ENCODE measurements at places on chromosomes 12 and 14.
A peak's percentile ranks its signal among the peaks of the same experiment; 100 is the strongest.

DNA sequence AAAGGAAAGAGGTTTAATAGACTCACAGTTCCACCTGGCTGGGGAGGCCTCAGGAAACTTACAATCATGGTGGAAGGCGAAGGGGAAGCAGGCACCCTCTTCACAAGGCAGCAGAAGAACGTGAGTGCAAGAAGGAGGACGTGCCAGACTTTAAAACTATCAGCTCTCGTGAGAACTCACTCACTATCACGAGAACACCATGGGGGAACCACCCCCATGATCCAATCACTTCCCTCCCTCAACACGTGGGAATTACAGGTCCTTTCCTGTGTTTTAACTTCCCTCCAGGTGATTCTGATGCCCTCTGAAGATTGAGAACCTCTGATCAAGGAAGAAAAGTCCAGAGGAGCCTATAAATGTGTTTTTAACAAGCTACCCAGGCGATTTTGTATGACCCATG lies 358.7 kb downstream of the MED13L start:
- DNase-seq, result no peak

GRCh38 chr12:123043536-123044001 lies 63.1 kb downstream of the ARL6IP4 start:
- DNase-seq, result peak; percentile 32

- no peak for DNase-seq
These were observed 25.7 kb upstream of the LRP1-AS start for GRCh38 chr12:57173089-57173488.

GRCh38 chr12:19018302-19018970 lies 111.1 kb upstream of the PLEKHA5 start:
- no peak for DNase-seq

GRCh38 chr14:75128596-75128990 lies 1.7 kb upstream of the NEK9 start:
- no peak for DNase-seq

DNA sequence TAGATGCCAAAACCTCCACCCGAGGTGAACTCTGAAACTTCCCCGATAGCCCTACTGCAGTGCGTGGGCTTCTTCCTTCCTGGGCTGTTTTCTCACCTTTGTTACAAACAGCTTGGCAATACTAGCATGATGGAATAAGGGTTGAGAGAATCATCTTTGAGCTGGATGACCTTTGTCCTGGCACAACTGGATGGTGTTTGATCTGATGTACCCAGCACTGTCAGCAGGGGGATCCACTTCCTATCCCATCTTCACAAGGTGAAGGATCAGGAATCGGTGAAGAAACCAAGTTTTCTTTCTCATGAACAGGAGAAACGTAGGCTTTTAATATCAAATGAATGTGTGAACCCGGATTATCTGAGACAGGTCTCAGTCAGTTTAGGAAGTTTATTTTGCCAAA lies 19.5 kb upstream of the LRRC10 start:
- no peak for DNase-seq

DNA sequence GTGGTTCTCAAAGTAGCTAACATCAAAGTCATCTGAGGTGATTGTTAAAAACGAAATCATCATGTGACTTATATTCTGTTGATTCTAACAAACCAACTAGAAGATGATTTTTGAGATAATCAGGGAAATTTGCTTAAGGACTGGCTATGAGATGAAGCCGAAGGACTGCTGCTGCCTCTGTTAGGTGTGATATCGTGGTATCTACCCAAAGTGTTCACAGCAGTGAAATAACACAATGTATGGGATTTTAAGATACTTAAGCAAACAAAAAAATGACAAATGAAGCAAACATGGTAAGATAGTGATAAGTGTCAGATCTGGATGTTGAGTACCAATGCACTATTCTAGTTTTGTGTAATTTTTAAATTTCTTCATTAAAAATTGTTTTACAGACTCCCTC lies 59.1 kb downstream of the GXYLT1 start:
- no peak for DNase-seq

DNA sequence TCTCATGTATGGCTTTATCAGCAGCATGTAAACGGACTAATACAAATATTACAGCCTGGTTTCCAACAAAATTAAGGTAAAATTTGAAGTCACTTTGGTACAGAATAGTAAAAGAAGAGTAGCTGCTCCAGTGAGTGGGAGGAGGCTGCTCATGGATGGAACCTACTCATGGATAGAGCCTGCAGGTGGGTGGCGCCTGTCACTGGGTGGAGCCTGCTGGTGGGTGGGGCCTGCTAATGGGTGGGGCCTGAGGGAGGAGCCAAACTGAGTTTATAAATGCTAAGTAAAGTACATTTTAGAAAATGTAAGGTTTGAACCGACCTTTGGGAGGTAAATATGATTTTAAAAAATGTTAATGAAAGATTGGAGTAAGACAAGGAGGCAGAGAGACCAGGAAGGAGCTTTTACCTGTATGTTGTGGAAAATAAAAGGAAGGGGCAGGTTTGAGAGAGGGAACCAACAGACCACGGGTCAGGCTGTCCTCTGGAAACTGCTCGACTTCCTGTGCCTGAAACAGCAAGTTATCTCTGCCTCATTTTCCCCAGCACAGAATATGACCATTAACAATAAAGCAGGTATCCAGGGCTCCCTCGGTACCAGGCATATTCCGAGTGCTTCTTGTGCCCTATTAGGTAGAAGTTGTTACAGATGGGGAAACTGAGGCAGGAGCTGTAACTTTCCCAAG lies 55.9 kb upstream of the SEL1L start:
- DNase-seq, result no peak

DNA sequence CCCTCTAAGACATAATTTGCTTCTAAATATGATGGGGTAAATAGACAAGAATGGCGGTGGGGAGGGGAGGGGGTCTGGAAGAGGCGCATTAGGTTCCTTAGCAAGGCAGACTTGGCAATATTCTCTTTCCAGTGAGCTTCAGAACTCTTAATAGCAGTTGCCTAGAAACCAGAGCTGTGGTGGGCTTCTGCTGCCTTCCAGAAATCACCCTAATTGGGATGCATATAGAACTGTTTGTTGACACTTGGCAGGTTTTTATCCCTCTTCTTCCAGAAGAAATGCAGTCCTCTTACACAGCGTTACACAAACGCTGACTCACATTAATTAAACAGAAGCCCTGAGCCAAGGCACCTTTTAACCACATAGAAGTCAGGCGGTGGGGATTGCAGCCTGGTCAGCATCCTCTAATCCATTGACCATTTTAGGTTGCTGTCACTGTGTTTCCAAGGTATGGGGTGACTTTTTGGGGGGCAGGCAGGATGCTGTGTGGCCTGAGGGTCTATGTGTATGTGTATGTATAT lies 114.1 kb downstream of the CCDC60 start:
- no peak for DNase-seq

GRCh38 chr14:92480856-92481255 lies 32.7 kb upstream of the RIN3 start:
- DNase-seq, result no peak

DNA sequence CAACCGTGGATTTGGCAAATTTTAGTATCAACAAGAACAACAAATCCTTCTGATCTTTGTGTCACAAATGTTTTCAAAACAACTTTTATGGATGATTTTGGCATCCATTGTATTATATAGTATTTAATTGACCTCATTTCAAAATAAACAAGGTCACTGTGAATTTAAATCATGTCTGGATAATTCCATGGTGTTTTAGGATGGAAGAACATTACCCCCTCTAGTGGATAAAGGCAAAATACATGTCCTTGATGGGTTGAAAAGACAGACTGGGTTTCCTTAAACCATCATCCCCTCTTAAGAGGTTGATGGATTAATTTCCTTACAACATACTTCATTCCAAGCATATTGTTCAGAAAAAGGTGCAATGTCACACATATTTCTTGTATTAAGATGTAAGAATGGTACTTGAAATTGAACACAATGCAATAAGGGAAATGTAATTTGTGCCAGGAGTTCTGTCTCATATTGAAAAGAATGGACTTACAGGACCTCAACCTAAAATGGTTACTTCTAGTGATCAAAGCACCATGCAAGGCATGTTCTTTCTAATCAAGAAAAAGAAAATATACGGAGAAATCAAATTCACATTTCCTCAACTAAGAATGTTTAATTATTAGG lies 352.0 kb downstream of the BCAT1 start:
- no peak for DNase-seq

DNA sequence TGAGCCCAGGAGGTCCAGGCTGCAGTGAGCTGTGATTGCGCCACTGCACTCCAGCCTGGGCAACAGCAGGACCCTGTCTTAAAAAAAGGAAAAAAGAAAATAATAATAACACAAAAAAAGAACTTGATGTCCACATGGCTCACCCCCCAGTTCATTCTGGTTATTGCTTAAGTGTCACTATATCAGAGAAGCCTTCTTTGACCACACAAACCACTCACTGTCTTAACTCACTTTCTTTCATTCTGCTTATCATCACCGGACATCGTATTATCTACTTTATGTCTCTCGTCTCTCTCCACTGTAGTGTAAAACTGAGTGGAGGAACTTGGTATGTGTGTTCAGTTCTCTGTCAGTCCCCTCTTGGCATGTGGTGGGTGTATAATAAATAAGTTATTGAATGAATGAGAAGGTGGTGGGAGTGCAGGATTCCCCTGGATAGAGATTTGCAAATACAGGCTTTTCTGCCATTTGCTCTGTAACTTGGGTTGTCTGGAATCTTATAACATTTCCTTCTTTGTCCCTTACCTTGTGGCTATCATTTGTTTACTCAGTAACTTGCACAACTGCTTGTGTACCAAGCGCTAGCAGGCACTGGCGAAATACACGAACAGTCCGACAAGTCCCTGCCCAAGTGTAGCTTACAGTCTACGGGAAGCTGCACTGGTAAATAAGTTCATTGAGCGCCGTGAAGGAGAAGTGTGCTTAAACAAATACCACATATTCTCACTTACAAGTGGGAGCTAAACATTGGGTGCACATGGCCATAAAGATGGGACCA lies 86.6 kb upstream of the TRAF3 start:
- no peak for DNase-seq

DNA sequence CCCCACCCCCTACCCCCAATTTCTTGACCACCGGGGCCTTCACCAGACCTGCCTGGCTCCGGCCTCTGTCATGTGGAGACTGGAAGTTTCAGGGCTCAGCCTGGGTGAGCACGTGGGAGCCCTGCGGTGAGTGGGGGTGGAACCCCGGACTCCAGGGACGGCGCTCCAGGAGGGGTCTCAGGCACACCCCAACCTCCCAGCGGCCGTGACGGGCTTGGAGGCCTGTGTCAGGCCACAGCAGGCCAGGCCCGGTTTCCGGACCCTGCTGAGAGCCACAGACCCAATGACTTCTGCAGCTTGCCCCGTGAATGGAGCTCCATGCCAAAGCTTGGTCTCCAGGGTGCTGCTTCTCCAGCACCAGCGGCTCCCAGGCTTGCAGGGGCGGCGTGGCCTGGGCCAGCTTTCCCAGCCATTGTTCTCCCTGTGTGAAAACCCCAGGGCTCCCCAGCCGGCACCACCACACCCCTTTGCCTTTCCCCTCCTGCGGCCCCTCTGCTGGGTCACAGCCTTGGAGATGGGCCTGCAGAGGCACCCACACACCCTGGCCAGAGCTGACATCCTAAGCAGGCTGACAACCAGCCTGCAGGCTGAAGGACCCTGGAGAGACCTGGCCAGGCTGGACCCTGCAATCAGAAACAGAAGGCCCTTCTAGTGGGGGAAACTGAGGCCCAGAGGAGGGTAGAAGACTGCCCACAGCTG lies 186.2 kb upstream of the C14orf180 start:
- DNase-seq, result no peak

DNA sequence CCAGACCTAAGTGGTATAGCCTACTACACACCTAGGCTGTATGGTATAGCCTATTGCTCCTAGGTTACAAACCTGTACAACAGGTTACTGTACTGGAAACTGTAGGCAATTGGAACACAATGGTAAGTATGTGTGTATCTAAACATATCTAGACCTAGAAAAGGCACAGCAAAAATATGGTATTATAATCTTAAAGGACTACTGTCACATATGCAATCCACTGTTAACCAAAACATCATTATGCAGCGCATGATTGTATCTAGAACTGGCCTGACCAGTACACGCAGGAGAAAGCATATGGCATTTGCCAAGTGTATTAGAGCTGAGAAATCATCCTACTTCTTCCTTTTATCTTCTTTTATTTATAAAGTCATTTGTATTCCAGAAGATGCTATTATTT lies 75.5 kb downstream of the SLC8A3 start:
- DNase-seq, result no peak

- DNase-seq, result no peak
These were observed 80.0 kb downstream of the ATXN2 start for GRCh38 chr12:111519083-111519482.

- DNase-seq, result no peak
These were observed 101.3 kb downstream of the PTPRB start for GRCh38 chr12:70535896-70536374.

DNA sequence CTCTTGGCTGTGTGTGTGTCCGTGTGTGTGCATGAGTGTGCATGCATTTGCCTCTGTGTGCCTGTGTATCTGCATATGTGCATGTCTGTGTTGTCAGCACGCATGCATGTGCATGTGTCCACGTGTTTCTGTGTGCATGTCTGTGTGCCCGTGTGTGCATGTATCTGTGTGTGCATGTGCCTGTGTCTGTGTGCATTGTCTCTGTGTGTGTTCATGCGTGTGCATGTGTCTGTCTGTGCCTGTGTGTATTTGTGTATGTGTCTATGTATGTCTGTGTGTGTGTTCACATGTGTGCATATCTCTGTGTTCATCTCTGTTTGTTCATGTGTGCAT lies 1.1 kb upstream of the GALNT9 start:
- DNase-seq, result no peak

- DNase-seq, result no peak
These were observed 477.1 kb downstream of the SLC16A7 start for GRCh38 chr12:60072911-60073310.

DNA sequence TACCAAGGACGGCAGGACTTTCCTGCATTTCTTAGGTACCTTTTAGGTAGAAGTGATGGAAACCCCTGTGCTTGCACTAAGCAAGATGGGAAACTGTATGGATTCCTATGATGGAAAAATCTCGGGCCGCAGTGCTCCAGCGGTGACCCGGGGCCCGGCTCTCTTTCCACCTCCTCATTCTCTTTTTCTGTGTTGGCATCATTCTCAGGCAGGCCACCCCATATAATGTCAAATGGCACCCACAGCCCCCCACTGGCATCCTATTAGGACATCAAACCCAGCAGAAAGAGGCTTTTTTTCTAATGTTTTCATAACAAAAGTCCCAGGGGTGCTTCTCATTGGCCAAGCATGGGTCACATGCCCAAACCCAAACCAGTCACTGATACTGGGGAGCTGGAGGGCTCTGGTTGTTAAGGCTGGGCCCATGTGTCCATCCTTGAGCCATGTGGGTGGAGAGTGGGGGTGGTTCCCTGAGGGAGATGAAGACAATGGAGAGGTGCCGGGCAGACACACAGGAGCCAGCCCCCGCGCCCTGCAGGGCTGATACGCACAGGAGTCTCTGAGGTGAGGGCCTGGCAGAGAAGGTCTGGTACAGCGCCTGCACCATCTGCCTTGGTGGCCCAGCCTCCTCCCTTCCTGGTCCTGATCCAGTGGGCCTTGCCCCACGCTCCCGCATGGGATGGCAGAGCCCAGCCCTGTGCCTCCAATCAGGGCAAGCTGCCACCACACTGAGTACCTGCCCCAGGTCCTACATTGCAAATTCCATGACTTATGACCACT lies 142.1 kb downstream of the CALM1 start:
- no peak for DNase-seq

Measured in T-helper 17 cell (primary cell).